ENCODE measurements at places on chromosomes 7 and 10.

DNA sequence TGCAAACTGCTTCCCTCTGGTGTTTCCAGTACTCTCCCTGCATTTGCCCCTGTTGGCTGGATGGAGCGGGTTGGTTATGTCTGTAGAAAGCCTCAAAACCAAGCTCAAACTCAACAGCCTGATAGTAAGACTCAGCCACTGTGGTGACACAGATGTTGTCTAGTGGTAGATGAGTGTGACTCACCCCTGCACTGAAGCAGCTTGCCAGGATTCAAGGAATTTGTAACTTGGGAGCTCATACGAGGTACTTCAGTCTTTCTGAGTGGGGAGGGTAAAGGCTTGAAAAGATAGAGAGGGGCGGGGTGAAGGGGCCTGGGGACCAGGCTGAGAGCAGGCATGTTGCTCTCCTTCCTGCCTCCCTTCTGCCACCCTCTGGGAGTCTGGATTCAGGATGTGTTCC lies 22.9 kb upstream of the AQP1 start:
- no peak for DNase-seq

DNA sequence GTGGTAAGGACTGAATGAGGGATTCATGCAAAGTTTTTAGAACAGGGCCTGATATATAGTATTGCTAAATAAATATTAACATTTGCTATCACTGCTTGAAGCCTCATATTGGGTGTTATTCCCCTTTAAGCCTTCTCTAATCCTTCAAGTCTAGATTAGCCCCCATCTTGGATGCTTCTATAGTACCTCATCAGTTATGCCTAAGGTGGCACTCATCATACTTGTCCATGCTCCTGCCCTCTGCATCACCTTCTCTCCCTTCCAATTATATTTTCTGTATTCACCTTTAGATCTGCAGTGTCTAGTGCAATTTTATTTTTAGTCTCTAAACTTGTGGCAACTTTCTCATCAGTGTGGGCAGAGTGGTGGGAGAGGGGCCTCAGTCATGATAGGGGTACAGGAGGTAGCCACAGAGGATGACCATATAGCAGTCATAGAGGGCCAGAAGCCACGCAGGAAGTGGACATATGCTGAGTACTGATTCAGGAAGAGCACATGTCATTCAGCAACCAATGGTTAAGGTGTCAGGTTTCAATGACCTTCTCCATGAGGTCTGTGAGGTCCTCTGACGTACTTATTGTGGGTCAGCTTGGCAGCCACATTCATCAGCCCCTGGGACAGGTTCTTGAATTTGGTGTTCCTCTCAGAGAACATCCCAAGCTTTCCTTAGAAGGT lies 2.5 kb downstream of the ENTPD1 start:
- DNase-seq = no peak

DNA sequence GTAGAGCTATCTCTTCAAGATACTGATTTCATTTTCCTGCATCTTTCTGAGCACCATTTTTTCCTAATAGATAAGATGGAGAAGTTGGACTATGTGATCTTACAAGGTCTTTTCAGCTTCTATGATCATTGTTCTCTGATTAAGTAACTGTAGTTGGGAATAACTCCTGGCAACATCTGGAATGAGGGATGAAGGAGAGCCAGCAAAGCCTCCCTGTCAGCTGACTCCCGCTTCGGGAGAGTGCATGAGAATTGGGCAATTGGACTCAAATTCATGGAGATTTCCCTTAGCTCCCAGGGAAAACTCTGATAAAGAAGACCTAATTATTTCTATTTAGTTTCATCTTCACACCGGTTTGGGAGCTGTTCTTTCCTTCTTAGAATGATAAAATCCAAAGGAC lies 146.1 kb downstream of the CCDC71L start:
- no peak for DNase-seq

DNA sequence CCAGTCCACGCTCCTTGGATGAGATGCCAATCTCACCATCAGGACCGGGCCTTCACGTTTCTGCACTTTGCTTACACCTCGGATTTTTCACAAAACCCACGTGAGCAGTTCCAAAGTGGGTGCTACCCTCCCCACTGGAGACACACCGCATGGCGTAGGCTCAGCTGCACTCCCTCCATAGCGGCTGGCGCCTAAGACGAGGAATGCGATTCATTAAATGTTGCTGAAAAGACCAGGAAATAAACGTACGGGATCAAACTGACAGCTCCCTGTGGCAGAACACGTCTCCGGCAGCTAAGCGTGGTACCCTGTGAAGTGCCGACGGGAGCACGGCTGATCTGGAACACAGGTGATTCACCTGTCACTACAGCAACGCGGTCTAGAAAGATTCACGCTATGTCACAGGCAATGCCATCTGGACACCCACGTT lies 209.0 kb downstream of the DIP2C start:
- no peak for DNase-seq

- DNase-seq = no peak
Observed at GRCh38 chr10:13831711-13832141, 245.0 kb downstream of the PRPF18 start.

- no peak for DNase-seq
Observed at GRCh38 chr10:48457949-48458661, 146.8 kb downstream of the ARHGAP22 start.

- DNase-seq = no peak
Observed at GRCh38 chr7:106358103-106358663, 73.4 kb upstream of the NAMPT start.

DNA sequence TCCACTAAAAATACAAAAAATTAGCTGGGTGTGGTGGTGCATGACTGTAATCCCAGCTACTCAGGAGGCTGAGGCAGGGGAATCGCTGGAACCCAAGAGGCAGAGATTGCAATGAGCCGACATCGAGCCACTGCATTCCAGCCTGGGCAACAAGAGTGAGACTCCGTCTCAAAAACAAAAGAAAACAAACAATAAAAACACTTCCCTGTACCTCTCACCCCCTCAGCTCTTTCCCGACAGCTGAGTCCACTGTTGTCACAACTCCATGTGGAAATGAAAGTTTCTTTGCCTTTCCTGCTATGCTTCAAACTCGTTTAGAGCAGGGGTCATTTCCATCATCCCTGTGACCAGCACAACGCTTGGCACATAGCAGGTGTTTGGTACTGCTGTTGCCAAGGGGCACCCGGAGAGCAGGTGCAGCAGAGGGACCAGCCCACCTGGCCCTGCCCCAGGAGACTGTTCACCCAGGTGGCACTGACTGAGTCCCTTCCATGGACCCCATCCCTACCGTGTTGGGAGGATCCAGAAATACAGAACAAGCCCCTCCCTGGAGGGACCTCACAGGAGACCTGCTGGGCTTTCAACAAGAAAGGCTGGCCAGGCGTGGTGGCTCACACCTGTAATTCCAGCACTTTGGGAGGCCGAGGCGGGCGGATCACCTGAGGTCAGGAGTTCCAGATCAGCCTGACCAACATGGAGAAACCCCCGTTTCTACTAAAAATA lies 4.9 kb downstream of the TMEM130 start:
- DNase-seq = no peak

DNA sequence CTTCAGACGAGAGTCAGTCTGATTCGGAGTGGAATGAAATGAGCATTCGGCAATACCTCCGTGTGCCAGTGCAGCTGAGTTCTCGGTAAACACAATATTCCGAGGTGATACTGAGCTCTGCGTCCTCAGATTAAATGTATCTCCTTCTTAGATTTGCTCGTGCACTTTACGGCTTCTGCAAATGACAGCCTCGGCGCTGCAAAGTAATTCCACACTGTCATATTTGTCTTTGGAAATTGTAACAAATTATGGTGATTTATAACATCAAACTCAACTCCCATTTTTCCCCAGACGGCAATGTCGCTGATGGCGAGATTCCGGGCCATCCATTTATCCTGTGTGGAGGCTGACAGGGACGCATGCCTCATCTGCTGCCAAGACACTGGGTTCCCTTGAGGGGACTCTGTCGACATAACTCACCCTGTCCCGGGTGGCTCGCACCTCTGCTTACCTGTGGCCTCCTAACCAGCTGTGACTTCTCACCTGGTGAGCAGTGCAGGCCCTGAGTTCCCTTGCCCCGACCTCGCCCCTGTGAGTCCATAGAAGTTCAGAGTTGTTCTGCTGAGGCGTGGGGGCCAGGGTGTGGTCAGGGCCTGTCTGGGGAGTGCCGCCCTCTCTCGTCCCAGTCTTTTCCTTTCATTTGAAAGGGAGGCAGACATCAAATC lies 201.9 kb downstream of the ADARB2 start:
- DNase-seq = no peak

- no peak for DNase-seq
Observed at GRCh38 chr10:19929506-19930140, 113.4 kb downstream of the PLXDC2 start.

- DNase-seq = no peak
Observed at GRCh38 chr10:108424656-108425055, 1260.2 kb upstream of the SORCS1 start.

- DNase-seq = no peak
Observed at GRCh38 chr7:82210416-82211184, 233.0 kb downstream of the CACNA2D1 start.

- DNase-seq = no peak
Observed at GRCh38 chr7:30968747-30969603, 5.2 kb downstream of the GHRHR start.

GRCh38 chr7:43450894-43451293 lies 132.0 kb upstream of the STK17A start:
- no peak for DNase-seq

- DNase-seq = no peak
Observed at GRCh38 chr10:110803830-110804338, 67.8 kb upstream of the PDCD4 start.

- no peak for DNase-seq
Observed at GRCh38 chr7:101370836-101371235, 8.2 kb downstream of the COL26A1 start.

GRCh38 chr10:97543025-97543546 lies 29.5 kb upstream of the ANKRD2 start:
- DNase-seq = peak; percentile 59

- DNase-seq = no peak
Observed at GRCh38 chr7:157497367-157497743, 160.6 kb downstream of the DNAJB6 start.

DNA sequence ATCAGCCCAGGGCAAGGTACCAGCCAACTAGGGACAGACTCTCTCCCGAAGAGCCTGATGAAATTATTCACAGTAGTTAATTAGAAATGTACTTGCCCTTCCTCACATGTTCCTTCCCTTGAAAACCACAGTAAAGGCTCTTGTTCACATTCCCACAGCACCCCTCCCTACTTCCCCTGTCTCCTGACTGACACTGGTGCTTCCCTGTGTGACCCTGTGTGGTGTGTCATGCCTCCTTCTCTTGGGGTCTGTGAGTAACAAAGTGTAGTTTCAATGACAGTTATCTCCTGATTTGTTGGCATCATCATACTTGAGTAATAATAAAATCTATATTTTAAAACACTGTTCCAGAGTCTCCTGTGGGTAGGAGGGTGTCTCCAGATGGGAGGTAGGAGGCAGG lies 209.7 kb downstream of the ABCA13 start:
- DNase-seq = no peak

DNA sequence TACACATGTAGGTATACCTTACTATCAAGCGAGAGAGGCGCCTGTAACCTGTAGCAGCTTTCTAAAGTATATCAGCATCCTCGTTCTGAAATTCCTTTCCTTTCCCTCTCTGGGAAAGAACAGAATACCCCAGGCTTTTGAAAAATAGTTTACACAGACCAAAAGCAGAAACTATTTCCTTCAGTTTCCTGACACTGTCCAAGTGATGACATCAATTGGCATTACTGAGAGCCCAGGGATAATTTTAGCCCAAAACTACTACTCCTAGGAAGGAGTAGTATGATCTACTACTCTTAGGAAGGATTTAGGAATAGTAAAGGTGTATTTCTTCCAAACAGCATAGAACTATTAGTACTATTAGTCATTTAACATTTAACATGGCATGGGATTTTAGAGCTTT lies 6.0 kb downstream of the GNG11 start:
- no peak for DNase-seq

DNA sequence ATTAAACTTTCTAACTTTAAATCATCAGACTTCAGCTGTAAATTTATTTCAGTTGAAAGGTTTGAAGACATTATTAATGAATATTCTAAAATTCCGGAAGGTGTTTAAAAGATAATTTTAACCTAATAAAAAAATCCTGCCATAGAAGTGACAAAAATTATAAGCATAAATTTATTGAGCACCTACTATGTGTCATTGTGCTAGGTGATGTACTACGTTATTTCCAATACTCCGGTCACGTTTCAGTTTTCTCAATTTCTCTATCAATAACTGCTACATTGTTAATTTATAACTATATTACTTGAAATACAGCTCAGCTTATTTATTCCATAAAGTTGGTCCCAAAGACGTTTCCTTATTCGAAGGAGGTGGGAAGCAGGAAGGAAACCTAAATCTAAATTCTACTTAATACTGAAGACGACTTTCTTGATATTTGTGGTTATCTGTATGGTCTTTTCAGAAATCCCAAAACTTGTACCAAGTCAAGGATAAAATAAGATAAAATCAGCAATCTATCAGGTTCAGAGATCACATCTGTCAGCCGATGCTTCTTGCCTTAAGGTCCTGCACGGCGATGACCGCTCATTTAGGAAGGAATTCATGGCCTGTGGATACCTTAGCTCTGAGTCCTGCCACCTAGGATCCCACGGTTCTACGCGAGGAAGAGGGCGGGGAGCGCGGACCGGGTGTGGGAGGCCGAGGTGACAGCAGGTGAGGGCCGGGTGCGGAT lies 1.2 kb upstream of the ZEB1 start:
- no peak for DNase-seq

DNA sequence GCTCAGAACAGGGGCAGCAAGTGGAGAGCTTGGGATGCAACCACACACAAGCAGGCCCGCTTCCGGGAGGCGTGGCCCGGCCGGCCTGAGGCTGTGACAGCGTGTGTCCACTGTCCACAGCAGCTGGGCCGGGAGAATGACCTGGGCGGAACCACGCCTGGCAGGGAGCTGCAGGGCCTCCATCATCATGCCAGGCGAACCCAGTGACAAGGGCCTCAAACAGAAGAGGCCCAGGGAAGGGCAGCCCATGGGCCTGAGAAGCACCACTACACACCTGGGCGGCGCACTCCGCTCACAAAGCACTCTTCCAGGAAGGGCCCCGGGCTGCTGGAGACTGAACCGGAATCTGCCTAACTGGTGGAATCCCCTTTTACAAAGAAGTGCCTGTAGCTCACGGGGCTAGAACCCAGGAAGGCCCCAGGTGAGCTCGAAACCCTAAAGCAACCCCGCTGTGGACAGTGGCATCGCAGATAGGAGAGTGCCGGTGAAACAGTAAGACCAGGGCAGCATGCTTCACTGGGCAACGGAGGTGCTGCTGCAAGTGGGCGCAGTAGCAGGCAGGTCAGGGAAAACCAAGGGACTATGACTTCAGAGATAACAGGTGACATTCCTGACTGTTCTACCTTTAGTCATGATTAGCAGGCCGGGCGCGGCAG lies 66.0 kb downstream of the MAD1L1 start:
- no peak for DNase-seq
